ENCODE measurements at places on chromosomes 16 and 17. TPM values are rescaled to one million over a fixed set of nuclear protein-coding genes. Genes with fewer than 3 reads are reported as not detected.

GRCh38 chr17:27518048-27518447, 61.8 kb downstream of the KSR1 start:
- no peak for DNase-seq
- no peaks in the 10 kb centered on the region for H3K4me1 ChIP-seq
- no peak overlapping the region for H3K27ac ChIP-seq
- H3K36me3 ChIP-seq: no peaks in the 10 kb centered on the region

DNA sequence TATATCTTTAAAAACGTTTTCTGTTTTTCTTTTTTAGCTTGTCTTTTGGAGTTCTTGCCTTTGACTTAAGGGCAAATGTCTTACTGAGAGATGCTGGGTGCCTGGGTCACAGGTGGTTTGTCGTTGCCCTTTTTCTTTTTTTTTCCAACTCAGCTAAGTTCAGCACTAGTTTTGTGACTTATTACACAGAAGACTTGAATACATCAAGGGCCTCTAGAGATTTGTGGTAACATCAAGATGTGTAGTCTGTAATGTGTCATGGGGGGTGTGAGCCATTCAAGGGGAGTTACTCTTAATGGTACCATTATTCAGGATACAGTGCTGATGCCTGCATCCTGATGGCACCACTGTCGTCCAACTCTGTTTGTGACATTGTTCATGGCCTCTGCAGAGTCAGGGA, 95.1 kb downstream of the PRKCA start:
- no peak overlapping the region for H3K27ac ChIP-seq
- no peaks in the 10 kb centered on the region for H3K4me1 ChIP-seq
- H3K36me3 ChIP-seq: no peaks in the 10 kb centered on the region
- DNase-seq: no peak
- no peak overlapping the region for H3K4me3 ChIP-seq

- no peaks in the 10 kb centered on the region for H3K27me3 ChIP-seq
- no peak overlapping the region for H3K27ac ChIP-seq
- H3K4me3 ChIP-seq: no peak overlapping the region
- no peak for DNase-seq
- H3K36me3 ChIP-seq: no peaks in the 10 kb centered on the region
Observed at GRCh38 chr16:31246296-31246695, 13.5 kb upstream of the ITGAM start.

DNA sequence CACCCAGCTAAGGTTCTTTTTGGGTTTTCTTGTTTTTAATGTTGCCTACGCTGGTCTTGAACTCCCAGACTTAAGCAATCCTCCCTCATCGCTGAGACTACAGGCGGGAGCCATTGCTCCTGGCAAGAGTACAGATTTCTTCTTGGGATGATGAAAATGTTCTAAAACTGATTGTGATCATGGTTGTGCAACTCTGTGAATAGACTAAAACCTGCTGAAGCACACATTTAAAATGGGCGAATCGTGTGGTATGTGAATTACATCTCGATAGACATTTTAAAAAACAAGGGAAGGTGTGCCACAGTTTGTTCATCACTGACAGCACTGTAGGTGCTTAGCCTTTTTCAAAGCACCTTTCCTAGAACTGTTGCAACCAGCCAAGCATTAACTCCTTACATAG, 48.8 kb upstream of the CDH3 start:
- no peaks in the 10 kb centered on the region for H3K4me1 ChIP-seq
- no peak overlapping the region for H3K4me3 ChIP-seq
- H3K27me3 ChIP-seq: no peaks in the 10 kb centered on the region
- no peaks in the 10 kb centered on the region for H3K36me3 ChIP-seq
- H3K27ac ChIP-seq: no peak overlapping the region

- no peak overlapping the region for H3K4me3 ChIP-seq
- H3K4me1 ChIP-seq: peaks cover 45% of the 10 kb centered on the region
- no peaks in the 10 kb centered on the region for H3K27me3 ChIP-seq
- H3K27ac ChIP-seq: no peak overlapping the region
- H3K36me3 ChIP-seq: peaks cover 47% of the 10 kb centered on the region
- no peak for DNase-seq
Observed at GRCh38 chr16:87851141-87851587, 18.1 kb downstream of the SLC7A5 start.

DNA sequence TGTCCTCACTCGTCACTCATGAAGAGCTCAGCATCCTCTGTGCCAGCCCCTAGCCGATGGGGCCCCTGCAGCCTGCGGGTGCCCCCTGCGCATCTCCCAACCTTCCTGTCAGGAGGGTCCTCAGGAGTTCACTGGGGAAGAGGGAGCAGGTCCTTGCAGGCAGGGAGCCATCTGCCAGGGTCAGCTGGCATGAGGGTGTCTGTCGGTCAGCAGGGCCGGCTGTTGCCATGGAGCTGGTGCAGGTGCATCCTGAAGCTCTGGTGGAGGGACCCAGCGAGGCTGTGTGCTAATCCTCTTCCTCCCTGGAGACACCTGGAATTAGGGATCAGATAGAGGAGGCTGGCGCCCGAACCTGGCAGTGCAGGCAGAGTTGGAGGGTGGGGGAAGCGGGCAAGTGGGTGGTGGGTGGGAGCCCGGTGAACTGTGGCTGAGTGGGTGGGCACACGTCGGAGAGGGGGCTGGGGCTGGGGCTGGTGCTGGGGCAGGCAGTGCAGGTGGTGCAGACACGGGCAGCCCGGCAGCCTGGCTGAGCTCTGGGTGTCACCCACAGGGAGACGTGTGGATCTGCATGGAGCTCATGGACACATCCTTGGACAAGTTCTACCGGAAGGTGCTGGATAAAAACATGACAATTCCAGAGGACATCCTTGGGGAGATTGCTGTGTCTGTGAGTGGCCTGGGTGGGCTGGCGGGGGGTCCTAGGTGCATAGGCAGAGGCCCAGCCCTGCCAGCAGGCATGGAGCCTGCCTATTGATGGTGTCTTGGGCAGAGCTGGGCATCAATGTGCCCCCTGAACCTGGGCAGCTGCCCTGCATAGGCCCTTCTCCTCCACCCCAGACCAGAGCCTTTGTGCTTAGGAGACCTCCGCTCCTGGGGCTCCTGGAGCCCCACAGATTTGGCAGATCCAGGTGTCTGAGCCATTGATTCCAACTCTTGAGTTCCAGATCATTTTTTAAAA, 17.4 kb downstream of the MAP2K3 start:
- H3K27ac ChIP-seq: no peak overlapping the region
- peaks cover 6% of the 10 kb centered on the region for H3K27me3 ChIP-seq
- H3K36me3 ChIP-seq: no peaks in the 10 kb centered on the region
- H3K4me3 ChIP-seq: no peak overlapping the region

- DNase-seq: no peak
- H3K4me3 ChIP-seq: no peak overlapping the region
- H3K27me3 ChIP-seq: no peaks in the 10 kb centered on the region
- no peaks in the 10 kb centered on the region for H3K36me3 ChIP-seq
Observed at GRCh38 chr17:18035704-18036103, 3.3 kb downstream of the ATPAF2 start.

DNA sequence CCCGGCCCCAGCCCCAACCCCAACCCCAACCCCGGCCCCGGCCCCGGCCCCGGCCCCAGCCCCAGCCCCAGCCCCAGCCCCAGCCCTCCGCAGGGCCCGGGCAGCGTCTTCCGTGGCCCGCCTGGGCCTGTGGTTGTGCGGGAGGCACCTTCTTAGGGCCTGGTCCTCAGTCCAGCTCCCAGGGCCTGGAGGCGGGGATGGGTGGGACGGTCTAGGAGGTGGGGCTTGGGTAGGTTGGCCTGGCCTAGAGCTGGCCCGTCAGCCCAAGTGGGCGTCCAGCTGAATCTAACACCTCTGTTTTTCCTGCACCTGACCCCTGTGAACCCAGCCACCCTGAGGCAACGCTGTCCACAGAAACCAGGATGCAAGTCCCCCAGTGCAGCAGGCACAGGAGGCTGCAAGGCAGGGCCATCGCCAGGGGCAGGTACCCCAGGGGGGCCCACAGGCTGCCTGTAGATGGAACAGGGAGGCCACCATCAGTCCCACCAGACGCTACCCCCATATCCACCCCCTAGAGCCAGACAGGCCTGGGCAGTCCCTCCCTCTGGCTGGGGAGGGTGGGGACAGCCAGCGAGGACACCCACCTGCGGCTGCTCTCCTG, 8.8 kb downstream of the MSLN start:
- no peaks in the 10 kb centered on the region for H3K36me3 ChIP-seq
- no peak overlapping the region for H3K4me3 ChIP-seq
- DNase-seq: no peak
- no peaks in the 10 kb centered on the region for H3K27me3 ChIP-seq

- no peak overlapping the region for H3K4me3 ChIP-seq
- peaks cover 9% of the 10 kb centered on the region for H3K4me1 ChIP-seq
- H3K36me3 ChIP-seq: no peaks in the 10 kb centered on the region
- H3K27ac ChIP-seq: no peak overlapping the region
Observed at GRCh38 chr16:68401871-68402747, 46.2 kb downstream of the SMPD3 start.

DNA sequence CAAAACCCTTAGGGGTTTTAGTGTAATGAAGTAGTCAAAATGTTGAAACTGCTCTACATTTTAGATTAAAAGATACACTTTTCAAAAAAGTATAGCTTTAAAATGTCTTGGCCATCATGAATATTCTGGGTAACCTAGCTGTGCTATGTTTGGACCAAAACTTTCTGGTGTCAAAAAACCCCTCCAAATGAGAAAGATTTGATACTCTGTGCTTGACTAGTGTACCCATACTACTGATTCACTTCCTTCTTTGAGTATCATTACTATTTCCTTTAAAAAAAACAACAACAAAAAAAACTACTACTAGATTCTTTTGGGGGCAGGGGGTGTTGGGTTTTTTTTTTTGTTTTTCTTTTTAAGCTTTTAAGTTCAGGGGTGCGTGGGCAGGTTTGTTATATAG, 37.3 kb downstream of the PTRH2 start:
- no peaks in the 10 kb centered on the region for H3K4me1 ChIP-seq
- H3K36me3 ChIP-seq: peaks cover 68% of the 10 kb centered on the region

DNA sequence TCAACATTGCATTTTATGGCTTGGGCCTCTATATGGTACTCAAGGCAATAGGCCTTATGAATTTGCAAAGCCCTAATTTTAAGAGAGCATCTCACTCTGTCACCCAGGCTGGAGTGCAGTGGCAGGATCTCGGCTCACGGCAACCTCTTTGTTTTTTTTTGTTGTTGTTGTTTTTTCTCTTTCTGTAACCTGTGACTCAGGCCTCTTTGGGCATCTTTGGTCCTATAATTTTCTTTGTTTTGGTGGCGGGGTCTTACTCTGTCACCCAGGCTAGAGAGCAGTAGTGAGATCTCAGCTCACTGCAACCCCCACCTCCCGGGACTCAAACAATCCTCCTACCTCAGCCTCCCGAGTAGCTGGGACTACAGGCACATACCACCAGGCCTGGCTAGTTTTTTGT, 21.8 kb upstream of the HERPUD1 start:
- no peak for DNase-seq
- 0 out of 2 replicates have a peak, but pooled peaks cover 3% of the 10 kb centered on the region for H3K4me1 ChIP-seq
- no peaks in the 10 kb centered on the region for H3K27me3 ChIP-seq
- no peaks in the 10 kb centered on the region for H3K36me3 ChIP-seq

GRCh38 chr16:50881331-50881830, 139.5 kb downstream of the CYLD start:
- H3K36me3 ChIP-seq: no peaks in the 10 kb centered on the region
- no peak overlapping the region for H3K4me3 ChIP-seq
- H3K27me3 ChIP-seq: peaks cover 60% of the 10 kb centered on the region
- H3K27ac ChIP-seq: no peak overlapping the region
- DNase-seq: no peak

GRCh38 chr17:6480303-6480675, 36.0 kb downstream of the PIMREG start:
- H3K36me3 ChIP-seq: no peaks in the 10 kb centered on the region
- no peak for DNase-seq
- H3K4me1 ChIP-seq: peaks cover 10% of the 10 kb centered on the region
- H3K27ac ChIP-seq: no peak overlapping the region
- H3K27me3 ChIP-seq: no peaks in the 10 kb centered on the region

The CHST6 gene
- 4.8 TPM for total RNA-seq

The LRRC36 gene
- not detected for total RNA-seq

The RAB37 gene
- not detected for total RNA-seq

The TBC1D3G gene
- total RNA-seq: not detected

The TOM1L2 gene
- total RNA-seq: 71.8 TPM

The GPR142 gene
- total RNA-seq: not detected

The TK1 gene
- total RNA-seq: 147 TPM

Measured in PC-9 (cell line).